ENCODE measurements at places on chromosomes 6 and 20. TPM values are rescaled to one million over a fixed set of nuclear protein-coding genes. Genes with fewer than 3 reads are reported as not detected.

The PAX1 gene
- not detected for total RNA-seq

GRCh38 chr6:91509711-91510110 lies 922.8 kb upstream of the MAP3K7 start:
- DNase-seq = no peak

DNA sequence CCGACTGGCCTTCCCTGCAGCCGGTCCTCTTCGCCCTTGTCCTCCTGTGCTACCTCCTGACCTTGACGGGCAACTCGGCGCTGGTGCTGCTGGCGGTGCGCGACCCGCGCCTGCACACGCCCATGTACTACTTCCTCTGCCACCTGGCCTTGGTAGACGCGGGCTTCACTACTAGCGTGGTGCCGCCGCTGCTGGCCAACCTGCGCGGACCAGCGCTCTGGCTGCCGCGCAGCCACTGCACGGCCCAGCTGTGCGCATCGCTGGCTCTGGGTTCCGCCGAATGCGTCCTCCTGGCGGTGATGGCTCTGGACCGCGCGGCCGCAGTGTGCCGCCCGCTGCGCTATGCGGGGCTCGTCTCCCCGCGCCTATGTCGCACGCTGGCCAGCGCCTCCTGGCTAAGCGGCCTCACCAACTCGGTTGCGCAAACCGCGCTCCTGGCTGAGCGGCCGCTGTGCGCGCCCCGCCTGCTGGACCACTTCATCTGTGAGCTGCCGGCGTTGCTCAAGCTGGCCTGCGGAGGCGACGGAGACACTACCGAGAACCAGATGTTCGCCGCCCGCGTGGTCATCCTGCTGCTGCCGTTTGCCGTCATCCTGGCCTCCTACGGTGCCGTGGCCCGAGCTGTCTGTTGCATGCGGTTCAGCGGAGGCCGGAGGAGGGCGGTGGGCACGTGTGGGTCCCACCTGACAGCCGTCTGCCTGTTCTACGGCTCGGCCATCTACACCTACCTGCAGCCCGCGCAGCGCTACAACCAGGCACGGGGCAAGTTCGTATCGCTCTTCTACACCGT lies 6.1 kb downstream of the UBD start:
- DNase-seq = no peak

The PRRT1 gene
- total RNA-seq = not detected

The ZNF334 gene
- total RNA-seq = not detected

DNA sequence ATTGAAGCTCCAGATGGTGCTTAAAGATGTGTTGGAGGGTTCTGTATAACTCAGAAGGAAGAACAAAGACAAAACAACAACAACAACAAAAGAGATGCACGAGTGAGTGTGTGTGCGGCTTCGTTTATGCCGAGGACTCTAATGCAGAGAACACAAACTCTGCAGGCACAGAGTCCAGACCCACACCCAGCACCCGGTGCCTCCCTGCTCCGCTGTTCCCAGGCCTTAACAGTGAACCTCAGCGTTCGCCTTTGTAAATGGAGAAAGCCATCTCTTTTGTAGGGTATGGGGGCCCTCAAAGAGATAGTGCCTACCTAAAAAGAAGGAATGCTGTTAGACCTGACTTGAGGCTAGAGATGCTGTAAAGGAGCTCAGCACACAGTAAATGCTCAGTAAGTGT lies 243.3 kb downstream of the ERMARD start:
- DNase-seq = no peak

DNA sequence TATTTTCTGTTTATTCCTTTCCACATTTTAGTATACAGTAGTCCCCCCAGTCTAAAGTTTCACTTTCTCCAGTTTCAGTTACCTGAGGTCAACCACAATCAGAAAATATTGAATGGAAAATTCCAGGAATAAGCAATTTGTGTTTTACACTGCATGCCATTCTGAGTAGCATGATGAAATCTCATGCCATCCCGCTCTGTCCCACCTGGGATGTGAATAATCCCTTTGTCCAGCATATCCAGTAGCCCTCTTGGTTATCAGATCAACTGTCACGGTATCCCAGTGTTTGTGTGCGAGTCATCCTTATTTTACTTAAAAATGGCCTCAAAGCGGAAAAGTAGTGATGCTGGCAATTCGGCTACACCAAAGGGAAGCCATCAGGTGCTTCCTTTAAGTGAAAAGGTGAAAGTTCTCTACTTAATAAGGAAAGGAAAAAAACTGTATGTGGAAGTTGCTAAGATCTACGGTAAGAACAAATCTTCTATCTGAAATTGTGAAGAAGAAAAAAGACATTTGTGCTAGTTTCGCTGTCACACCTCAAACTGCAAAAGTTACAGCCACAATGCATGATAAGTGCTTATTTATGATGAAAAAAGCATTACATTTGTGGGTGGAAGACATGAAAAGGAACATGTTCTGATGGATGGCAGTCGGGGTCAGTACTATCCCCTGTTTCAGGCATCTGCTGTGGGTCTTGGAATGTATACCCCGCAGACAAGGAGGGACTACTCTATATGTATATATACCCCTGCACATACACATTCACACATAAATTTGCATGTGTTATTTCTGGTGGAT lies 11.3 kb downstream of the NOX3 start:
- DNase-seq = peak; percentile 4

DNA sequence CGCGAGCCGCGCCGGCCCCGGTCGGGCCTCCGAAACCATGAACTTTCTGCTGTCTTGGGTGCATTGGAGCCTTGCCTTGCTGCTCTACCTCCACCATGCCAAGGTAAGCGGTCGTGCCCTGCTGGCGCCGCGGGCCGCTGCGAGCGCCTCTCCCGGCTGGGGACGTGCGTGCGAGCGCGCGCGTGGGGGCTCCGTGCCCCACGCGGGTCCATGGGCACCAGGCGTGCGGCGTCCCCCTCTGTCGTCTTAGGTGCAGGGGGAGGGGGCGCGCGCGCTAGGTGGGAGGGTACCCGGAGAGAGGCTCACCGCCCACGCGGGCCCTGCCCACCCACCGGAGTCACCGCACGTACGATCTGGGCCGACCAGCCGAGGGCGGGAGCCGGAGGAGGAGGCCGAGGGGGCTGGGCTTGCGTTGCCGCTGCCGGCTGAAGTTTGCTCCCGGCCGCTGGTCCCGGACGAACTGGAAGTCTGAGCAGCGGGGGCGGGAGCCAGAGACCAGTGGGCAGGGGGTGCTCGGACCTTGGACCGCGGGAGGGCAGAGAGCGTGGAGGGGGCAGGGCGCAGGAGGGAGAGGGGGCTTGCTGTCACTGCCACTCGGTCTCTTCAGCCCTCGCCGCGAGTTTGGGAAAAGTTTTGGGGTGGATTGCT lies 1.3 kb downstream of the VEGFA start:
- peak; percentile 70 for DNase-seq

- no peak for DNase-seq
These were observed 52.9 kb upstream of the TRAF3IP2 start for GRCh38 chr6:111658462-111659154.

- no peak for DNase-seq
These were observed 301.0 kb downstream of the HACE1 start for GRCh38 chr6:104558746-104559145.

DNA sequence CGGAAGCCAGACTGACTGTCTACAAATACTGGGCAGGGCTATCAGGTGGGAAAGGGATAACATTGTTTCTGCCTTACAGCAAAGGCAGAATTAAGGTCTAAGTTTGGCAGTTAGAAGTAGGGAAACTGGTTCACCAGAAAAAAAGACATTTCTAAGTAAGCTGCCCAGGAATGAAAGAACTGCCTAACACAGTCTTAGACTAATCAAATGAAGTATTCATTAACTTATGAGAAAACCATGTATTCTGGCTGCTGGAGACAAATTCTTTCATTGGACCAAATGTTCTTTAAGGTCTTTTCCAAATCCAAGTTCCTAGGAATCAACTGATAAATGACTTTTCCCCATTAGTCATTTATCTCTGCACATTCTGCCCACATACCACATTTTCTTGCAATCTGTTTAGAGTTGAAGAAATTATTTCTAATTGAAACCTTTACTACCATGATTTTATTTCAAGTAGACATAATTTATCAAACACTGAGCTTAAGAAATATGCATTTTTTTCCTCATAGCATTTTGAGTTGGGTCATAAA lies 120.3 kb upstream of the OGFRL1 start:
- no peak for DNase-seq

Measured in myocyte (in vitro differentiated cells).